ENCODE measurements at places on chromosomes 16 and 17.

DNA sequence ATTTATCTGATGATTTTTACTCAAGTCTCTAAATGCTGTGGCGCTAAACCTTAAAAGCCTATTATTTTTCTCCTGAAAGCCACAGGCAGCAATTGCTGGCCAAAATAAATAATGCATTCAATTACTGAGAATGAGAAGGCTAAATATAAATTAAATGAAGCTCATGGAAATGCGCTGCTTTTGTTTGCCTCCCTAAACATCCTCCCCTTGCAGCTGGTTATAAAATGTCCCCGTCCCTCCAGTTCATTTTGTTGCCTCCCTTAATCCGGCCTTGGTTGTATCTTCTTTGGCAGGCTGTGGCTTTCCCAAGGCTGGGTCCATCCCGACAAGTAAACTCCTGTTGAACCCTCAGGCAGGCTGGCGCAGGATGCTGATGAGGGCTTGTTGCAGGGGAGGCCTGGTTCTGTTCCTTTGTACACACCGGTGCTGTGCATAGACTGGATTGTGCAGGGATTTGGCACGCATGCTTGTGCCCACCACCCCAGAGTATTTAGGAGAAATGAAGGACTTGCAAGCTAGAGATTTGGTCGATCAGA is 62.7 kb downstream of the KNOP1 start:
- no peak for DNase-seq

DNA sequence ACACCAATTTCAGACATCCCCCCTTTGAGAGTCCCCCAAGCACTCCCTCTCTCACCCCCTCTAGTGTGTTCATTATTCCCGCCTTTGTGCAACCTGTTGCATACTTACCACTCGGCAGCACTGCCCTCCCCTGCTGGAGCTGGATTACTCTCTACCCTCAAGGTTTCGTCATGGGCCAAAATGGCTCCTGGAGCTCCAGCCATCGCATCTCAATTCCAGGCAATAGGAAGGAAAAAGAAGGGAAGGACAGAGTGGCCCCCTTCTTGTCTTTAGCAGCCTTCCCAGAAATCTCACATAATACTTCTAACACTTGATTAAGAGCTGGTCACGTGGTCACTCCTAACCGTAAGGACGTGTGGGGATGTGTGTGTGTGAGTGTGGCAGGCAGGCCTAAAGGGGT is 20.2 kb downstream of the TMEM186 start:
- DNase-seq, result no peak

- no peak for DNase-seq
These were observed 20.7 kb downstream of the UBN1 start for GRCh38 chr16:4868026-4868425.

- DNase-seq, result no peak
These were observed 8.8 kb downstream of the FUS start for GRCh38 chr16:31188450-31189411.

- no peak for DNase-seq
These were observed 16.5 kb downstream of the DBNDD1 start for GRCh38 chr16:90002759-90003158.

GRCh38 chr17:44928950-44929720 is 13.8 kb upstream of the GFAP start:
- no peak for DNase-seq

- no peak for DNase-seq
These were observed 38.4 kb downstream of the PSMD12 start for GRCh38 chr17:67328026-67328425.

- DNase-seq, result no peak
These were observed 583 bp downstream of the ATXN2L start for GRCh38 chr16:28823291-28823872.

- no peak for DNase-seq
These were observed 20.9 kb downstream of the CCDC182 start for GRCh38 chr17:57724026-57724728.

GRCh38 chr17:60321336-60322055 is 70.4 kb downstream of the USP32 start:
- DNase-seq, result no peak

DNA sequence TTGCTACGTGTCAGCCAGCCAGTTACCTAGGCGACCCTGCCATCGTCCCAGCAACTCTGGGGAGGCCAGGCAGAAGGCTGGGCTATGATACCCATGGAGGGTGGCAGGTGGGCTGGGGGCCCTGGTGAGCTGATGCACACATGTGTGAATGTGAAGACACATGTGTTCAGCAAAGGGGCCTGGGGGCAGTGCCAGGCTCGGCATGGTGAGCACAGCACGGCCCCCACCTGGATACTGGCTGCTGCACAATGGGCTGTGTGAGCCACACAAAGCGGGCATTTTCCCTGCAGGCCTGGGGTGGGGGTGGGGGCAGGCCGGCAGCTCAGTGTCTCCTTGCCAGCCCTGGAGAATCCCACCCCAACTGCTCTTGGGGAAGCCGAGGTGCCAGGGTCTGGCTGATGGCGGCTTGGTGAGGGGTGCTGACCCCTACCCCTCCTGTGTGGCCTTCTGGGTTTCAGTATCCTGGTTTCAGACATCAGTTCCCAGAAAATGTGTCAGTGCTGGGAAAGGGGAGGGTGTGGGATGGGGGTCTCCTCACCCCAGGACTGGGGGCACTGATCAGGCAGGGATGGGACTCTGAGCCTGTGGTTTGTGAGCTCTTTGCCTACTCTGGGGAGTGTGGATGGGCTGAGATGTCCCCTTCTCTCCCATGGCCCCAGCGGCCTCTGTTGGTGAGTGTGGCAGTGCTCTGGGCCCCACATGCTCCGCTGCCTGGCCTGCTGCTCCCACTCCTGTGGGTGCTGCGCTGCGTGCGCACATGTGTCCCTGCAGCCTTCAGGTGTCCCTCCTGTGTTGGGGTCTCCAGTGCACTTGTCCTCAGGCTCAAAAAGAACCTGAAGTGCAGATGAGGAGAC is 5.1 kb downstream of the LLGL1 start:
- DNase-seq, result no peak

- no peak for DNase-seq
These were observed 75.2 kb downstream of the CPPED1 start for GRCh38 chr16:12728469-12728868.

GRCh38 chr17:82120148-82120547 is 22.1 kb upstream of the FASN start:
- DNase-seq, result no peak

DNA sequence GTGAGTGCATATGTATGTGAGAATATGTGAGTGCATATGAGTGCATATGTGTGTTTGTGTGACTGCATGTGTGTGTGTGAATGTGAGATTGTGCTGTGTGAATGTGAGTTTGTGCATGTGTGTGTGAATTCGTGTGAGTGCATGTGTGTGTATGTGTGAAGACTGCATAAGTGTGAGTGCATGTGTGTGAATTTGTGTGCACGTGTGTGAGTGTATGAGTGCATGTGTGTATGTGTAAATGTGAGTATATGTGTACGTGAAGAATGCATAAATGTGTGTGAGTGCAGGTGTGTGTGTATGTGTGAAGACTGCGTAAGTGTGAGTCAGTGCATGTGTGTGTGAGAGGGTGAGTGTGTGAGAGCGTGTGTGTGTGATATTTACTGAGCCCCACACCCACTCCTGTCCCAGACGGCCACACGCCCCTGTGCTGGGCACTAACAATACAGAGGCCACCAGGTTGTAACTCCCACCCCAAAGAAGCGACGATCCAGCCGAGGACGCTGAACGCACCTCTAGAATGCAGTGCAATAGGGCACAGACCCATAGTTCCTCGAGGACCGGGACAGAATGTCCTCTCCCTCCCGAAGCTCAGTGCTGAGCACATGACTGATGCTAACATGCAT is 97.8 kb downstream of the C16orf95 start:
- DNase-seq, result no peak

GRCh38 chr16:85332175-85332574 is 219.9 kb upstream of the CIBAR2 start:
- DNase-seq, result no peak

DNA sequence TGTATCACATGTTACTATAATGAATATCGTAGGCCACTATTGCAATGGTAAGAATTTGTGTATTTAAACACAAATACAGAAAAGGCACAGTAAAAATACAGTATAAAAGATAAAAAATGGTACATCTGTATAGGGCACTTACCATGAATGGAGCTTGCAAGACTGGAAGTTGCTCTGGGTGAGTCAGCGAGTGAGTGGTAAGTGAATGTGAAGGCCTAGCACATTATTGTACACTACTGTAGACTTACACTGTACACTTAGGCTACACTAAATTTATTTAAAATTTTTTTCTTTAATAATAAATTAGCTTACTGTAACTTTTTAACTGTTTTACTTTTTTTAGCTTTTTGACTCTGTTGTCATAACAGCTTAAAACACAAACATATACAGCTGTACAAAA is 42.5 kb downstream of the AKAP10 start:
- no peak for DNase-seq

GRCh38 chr16:70380248-70380918 is 33.7 kb downstream of the DDX19A start:
- peak; percentile 67 for DNase-seq

DNA sequence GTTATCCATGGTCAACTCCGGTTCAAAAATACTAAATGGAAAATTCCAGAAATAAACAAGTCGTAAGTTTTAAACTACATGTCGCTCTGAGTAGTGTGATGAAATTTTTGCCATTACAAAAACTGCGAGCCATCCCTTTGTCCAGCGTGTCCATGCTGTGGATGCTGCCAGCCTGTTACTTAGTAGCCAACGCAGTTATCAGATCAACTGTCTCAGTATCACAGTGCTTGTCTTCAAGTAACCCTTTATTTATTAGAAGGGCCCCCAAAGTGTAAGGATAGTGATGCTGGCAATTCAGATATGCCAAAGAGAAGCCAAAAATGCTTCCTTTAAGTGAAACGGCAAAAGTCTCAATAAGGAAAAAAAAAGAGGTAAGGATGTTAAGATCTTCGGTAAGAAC is 23.9 kb downstream of the SNN start:
- DNase-seq, result no peak

GRCh38 chr17:2450016-2450650 is 49.3 kb upstream of the MNT start:
- no peak for DNase-seq

- no peak for DNase-seq
These were observed 27.0 kb upstream of the NF1 start for GRCh38 chr17:31067691-31068184.

DNA sequence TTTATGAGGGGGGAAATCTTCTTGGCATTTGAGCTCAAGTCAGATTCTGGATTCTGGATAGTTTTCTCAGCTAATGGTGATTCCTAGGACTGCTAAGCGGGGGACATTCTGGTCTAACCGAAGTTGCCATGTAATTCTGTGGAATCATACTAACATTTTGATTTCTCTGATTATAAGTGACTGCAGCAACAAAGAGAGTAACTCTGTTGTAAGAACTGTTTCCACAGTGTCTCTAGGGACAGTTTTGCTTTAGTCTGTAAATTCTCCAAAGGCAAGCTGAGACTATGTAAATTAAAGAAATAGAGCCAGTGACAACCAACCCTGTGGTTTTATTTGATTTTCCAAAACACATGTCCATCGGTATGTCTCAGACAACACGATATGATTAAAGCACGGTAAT is 286.2 kb downstream of the IRX3 start:
- DNase-seq, result no peak

- DNase-seq, result no peak
These were observed at the start of gene TNFSF12 for GRCh38 chr17:7548585-7549400. TSS of gene TNFSF12 (plus strand) at chr17:7549058. CDS start at chr17:7549154, 96 bp downstream.

DNA sequence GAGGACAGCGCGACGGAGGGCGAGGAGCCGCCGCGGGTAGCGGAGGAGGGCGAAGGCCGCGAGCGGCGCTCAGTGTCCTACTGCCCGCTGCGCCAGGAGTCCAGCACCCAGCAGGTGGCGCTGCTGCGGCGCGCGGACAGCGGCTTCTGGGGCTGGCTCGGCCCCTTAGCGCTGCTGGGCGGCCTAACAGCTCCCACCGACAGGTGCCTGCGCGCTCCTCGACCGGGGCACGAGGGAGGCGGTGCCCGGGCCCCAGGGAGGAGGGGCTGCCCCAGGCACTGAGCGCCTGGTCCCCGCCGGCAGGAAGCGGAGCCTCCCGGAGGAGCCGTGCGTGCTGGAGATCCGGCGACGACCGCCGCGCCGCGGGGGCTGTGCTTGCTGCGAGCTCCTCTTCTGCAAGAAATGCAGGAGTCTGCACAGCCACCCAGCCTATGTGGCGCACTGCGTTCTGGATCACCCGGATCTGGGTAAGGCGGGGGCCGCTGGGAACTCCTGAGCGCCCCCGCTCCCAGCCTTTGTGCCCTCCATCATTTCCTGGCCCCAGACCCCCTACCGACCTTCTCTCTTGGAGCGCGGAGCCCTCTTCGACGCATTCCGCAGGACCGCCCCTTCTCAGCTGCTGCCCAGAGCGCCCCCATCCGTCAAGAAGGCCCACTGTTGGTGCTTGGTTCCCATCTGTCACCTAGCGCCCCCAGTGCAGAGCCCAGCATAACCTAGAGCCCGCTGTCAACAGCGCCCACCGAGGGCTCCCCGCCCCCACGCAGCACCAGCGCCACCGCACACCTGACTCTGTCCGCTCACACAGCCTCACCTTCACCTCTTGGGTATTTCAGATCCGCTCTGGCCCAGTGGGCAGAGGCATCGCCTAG is 3.7 kb downstream of the C17orf50 start:
- peak; percentile 69 for DNase-seq

DNA sequence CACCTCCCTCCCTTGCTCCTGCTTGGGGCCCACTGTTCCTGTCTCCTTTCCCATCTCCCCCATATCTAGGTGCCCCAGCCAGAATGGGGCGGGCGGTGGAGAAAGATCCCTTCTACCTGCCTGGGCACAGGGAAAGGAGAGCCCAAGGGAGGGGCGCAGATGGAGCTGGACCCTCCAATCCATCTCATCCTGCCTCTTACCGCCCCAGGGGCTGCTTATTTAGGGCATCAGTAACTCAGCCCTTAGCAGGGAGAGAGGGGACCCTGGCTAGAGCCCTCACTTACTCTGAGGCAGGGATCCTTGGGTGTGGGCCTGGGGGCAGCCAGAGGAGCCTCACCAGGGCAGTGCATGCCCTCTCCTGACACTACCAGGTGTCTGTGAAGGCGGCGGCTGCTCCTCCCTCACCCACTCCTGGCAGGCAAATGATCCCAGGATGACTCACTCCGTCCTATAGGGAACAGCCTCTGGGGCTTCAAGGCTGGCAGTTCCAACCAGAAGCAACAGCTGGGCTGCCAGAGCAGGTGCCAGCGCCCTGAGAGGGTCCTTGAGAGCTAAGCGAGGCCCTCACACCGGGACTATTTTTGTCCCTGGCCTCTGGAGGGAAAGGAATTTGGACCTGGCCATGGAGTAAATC is 16.3 kb upstream of the BCAR1 start:
- no peak for DNase-seq

- no peak for DNase-seq
These were observed 1.9 kb downstream of the SLC13A2 start for GRCh38 chr17:28475151-28475900.

GRCh38 chr17:58710948-58711552 is 18.6 kb downstream of the RAD51C start:
- peak; percentile 11 for DNase-seq

GRCh38 chr17:78039581-78039980 is 81.1 kb downstream of the TNRC6C start:
- no peak for DNase-seq

- DNase-seq, result no peak
These were observed 19.1 kb upstream of the NETO2 start for GRCh38 chr16:47162670-47163420.

GRCh38 chr16:61814726-61815347 is 221.4 kb downstream of the CDH8 start:
- no peak for DNase-seq

GRCh38 chr17:58337600-58338453 is 9.2 kb upstream of the TSPOAP1 start:
- peak; percentile 91 for DNase-seq

All from stimulated activated CD4-positive, alpha-beta T cell treated with anti-CD3 and anti-CD28 coated beads, TNF-alpha, amount 100 ng/mL, for 4 hours (primary cell).